Activated CD4-positive, alpha-beta T cell treated with anti-CD3 and anti-CD28 coated beads, Interleukin-10, Interleukin-2, amounts not matched to agents 100 ng/mL and 50 ng/mL, durations not matched to agents 16 hours and 8 hours (primary cell): ENCODE measurements at places on chromosomes 12 and 14.
A peak's percentile ranks its signal among the peaks of the same experiment; 100 is the strongest.

DNA sequence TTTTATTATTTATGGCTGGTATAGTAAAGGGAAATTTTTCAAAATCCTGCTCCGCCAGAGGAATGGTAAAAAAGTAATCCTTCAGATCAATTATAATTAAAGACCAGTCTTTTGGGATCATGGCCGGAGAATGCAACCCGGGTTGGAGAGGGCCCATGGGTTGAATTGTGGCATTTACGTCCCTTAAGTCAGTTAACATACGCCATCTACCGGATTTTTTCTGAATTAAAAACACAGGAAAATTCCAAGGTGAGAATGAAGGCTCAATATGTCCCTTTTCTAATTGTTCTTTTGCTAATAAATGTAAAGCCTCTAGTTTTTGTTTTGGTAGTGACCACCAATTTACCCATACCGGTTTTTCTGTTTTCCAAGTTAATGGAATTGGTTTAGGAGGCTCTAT lies 602.8 kb downstream of the ALG10 start:
- peak; percentile 16 for DNase-seq

GRCh38 chr12:209246-209645 lies 4.7 kb downstream of the SLC6A12 start:
- DNase-seq, result no peak

DNA sequence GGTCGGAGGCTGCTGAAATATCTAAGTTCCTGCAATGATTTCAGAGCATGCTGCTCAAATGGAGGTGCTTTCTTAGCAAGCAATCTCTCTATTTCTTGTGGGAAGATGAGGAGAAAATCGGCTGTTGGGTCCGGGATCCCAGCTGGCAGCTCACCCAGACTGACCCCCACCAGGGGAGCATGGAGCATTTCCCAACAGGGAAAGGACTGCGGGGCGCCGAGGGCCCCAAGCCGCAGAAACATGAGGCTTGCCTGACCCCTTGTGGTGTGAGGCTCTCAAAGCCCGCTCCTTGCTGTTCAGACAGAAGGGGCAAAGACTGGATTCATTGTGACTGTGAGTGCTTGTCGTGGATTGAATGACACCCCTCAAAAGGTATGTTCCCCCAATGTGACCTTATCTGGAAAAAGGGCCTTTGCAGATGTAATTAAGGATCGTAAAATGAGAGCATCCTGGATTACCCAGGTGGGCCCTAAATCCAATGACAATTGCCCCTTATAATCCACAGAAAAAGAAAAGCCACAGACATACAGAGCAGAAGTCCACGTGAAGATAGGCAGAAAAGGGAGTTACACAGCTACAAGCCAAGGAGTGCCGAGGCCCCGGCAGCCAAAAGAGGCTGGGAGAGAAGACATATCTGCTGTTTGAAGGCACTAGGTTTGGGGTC lies 116.3 kb upstream of the VASH1 start:
- DNase-seq, result peak; percentile 20

DNA sequence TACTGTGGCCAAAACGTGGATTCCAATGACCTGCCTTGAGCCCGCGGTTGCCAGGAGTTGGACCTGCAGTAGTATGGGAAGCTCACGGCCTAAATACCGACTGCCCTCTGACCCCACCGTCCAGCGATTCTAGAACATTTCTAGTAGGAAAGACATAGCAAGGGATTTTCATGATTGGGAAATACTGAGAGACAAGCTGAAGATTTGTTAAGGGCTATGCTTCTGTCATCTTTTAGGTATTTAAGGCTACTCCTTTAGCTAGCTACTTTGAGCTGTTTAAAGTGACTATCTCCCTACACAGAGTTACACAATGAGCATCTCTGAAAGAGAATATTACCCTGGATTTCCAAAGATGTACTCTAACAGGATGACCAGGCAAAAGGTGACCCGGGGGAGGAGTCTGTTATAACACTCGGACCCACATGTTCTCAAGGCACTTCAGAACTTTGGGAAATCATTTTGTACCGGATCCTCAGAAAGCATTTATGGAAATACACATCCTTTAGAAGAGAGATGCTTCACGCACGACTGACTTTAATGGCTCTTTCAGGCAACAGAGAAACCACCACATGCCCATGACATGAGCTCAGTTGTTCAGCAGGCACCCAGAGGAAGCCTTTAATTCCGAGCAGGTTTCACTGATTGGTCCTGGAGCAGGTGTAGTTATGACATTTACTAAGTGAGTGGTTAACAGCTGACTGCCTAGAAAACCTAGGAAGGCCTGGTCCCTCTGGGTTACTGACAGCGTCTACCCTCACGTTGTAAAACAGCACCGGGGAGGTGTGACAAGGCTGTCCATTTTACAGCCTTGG lies 4.2 kb downstream of the BAG5 start:
- DNase-seq, result no peak

DNA sequence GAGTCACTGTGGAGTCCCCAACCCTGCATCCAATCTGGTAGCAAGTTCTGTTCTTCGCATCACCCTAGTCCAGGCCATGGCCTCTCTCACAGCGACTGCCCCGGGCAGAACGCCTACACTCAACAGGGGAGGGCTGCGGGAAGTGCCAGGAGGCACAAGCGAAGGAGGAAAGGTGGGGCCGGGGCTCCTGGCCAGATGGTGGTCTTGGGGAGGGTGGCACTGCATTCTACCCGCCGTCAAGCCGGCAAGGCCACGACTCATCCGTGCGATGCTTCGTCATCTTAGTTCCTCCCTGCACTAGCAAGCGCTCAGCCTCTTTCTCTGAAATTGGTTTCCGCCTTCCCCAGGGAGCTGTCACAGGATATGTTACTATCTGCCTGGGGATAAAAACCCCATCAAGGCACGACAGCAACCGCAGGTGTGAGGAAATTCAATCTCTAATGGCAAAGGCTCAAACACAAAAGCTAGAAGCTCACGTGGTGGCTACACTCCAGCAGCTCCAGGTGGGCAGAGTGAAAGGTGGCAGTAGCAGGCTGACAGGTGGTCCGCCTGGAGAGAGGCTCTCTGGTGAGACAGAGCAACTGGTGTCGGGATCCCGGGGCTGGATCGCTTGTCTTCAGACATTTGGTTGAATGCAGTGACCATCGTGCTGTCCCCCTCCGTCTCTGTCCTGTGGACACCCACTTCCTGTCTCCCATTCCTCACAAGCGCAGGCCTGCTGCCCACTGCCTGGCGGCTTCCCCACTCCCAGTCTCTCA lies 34.1 kb downstream of the ACADS start:
- no peak for DNase-seq

DNA sequence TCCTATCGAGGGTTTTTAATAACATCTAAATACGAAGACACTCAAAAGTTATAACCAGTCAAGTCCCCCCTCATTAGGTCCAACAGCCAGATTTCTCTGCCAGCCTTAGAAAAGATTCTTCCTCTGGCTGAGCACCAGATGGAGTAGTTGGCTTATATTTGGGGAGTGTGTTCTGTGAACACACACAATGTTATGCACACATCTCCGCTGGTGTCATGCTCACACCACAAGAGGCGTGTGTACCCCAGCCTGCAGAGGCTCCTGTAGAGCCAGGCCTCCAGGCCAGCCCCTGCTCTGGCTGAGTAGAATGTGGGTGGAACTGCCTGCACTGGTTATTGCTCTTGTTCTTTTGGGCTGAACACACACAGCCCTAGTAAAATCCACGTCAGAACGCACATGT lies 64.0 kb downstream of the PIWIL1 start:
- no peak for DNase-seq

GRCh38 chr12:66863276-66863675 lies 184.4 kb upstream of the GRIP1 start:
- no peak for DNase-seq

DNA sequence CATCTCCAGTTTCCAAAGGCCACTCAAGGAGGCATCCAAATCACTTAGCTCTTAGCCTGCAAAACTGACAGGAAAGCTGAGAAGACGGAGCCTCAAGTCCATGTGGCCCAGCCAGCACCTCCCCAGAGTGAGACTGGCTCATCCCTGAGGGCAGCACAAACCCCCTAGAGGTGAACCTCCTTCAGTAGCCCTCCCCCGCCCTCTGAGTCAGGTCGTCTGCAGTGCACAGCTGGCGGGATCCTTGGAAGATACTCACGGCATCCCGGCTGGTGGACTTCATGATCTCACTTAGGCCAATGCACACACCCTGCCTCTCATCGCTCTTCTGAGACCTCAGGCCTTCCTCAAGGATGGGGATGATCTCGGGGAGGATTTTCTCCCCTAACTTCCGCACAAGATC lies 24.1 kb upstream of the RAB35 start:
- DNase-seq, result no peak

GRCh38 chr12:48080821-48081220 lies 25.1 kb downstream of the SENP1 start:
- no peak for DNase-seq

- DNase-seq, result peak; percentile 4
These were observed 64.2 kb downstream of the LLPH start for GRCh38 chr12:66066137-66066928.

DNA sequence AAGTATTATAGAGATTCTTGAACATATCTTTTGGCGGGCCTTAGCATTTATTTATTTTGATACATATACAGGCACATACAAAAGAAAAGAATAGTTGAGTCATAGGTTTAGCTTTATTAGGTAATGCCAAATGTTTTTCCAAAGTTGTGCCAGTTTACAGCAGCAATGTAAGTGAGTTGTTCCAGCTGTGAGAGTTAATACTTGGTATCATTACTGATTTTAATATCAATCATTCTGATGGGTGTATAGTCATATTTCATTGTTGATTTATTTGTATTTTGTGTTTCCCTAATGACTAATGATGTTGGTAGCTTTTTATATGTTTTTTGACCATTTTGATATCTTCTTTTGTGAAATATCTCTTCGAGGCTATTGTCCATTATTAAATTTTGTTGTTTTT lies 122.4 kb downstream of the MIPOL1 start:
- no peak for DNase-seq

DNA sequence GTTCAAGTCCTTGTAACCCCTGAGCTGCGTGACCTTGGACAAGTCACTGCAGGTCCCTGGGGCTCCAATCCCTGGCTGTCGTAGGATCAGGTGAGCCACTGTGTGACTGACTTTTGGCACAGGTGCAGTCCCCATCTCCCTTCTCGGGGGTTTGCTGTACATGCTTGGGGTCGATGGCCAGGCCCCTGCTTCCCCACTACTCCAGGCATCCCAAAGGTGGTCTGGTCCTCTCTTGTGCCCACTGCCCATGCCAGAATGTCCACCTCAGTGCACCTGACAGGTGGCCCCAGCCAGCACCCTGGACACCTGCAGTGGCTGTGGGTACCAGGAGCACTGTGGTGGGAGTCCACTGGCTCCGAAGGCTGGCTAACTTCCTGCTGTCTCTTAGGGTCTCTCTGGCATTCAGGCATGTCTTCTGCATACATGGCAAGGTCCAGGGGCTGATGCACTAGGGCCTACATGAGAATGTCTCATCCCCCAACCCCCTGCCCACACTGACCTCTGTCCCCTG lies 14.7 kb downstream of the FOXN4 start:
- no peak for DNase-seq

DNA sequence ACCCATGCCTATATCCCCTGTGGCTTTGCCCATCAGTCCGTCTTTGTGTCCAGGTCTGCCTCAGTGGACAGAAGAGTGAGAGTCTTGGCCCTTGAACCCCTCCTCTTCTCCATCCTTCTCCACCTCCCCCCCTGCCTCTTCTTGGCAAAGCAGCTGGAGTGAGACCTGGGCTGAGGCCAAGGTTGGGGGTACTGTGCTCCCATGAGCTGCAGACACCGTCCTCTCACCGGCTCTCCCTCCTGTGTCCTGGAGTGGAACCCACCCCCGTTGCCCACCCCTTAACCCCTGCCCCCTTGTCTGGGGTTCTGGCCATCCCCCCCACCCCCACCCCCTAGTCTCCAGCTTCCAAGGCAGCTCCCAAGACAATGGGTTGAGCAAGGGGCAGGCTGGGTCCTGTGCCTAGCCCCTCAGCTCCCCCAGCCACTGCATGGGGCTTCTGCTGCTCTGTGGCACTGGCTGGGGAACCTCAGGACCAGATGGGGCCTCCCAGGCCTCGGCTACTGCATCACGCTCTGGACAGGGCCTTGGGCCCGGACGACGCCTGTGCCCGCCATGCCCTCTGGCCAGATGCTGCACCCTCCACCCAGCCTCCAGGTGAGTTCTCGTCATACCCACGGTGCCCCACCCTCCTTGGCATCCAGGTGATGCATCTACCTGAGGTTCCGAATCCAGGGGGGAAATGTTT lies 35.7 kb downstream of the RTL1 start:
- DNase-seq, result no peak

DNA sequence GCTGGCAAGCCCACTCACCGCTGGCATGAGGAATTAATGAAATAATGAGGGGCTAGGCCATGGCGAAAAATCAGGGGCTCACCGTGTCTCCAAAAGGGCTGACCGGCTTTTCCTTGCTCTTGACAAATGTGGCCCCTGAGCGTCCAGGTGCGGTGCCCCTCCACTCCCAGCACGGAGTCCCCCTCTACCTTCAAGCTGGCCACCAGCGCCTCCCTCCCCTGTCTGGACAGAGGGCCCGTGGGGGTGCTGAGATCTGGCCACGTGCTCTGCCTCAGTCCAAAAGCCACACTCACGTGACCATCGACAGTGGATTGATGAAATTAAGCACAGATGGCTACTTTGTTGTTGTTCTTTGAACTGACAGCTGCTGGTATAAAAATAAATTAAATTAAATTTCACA lies 78.8 kb upstream of the BCL11B start:
- no peak for DNase-seq

GRCh38 chr14:66003082-66003730 lies 483.0 kb upstream of the CCDC196 start:
- DNase-seq, result no peak

- DNase-seq, result no peak
These were observed 29.3 kb downstream of the AMN start for GRCh38 chr14:102951799-102952198.

- no peak for DNase-seq
These were observed 394.3 kb downstream of the EGLN3 start for GRCh38 chr14:33556382-33557121.

DNA sequence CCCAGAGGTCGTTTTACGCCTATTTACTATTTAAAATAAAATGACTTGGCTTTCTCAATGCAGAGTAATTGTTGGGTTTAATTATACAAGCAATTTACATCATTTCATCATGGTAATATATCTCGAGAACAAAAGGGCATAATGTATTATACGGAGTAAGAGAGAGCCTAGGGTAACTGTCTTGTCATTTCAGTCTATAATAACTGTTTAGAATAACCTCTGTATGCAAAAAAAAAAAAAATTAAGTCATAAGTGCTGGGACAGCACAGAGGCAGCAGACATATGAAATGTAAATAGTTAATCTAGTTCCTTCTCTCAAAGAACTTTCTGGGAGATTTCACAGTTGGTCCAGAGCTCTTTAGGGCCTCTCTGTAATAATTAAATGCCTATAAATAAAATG lies 284.9 kb downstream of the TMTC2 start:
- no peak for DNase-seq

GRCh38 chr12:52235001-52235764 lies 2.1 kb downstream of the KRT7 start:
- DNase-seq, result no peak

GRCh38 chr14:79587875-79588274 lies 623.4 kb downstream of the DIO2 start:
- DNase-seq, result peak; percentile 53
